ENCODE measurements at places on chromosomes 11 and 22.

GRCh38 chr11:119409731-119410130 is 13.2 kb downstream of the THY1 start:
- DNase-seq = no peak

DNA sequence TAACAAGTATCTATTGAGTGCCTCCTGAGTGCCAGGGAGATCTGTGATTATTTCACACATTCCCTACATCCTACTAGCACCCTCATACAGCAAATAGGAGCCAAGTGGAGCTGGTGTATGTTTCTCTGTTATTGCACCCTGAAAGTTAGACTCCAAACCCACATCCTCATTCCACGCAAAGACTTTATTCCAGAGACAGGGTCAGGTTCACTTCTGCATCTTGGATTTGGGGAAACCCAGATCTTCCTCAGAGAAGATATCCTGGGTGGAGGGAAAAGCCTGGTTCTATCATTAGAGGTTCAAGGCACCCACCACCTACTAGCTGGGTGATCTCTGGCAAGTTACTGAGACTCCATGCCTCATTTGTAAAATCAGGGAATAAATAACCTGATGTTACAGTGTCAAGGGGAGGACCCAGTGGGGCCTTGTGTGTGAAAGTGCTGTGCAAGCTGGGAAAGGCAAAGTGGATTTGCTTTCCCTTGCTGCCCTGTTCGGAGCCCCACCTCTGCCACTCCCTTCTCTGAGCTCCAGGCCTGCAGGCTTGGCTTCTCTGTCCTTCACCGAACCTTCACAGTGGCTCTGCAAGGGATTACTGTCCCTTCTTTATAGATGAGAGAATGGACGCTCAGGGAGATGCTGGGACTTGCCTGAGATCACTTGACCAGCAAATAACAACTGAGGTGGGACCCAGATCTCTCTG is 991 bp upstream of the SLCO2B1 start:
- DNase-seq = no peak

GRCh38 chr11:72606748-72607468 is 67.3 kb downstream of the PDE2A start:
- DNase-seq = no peak

DNA sequence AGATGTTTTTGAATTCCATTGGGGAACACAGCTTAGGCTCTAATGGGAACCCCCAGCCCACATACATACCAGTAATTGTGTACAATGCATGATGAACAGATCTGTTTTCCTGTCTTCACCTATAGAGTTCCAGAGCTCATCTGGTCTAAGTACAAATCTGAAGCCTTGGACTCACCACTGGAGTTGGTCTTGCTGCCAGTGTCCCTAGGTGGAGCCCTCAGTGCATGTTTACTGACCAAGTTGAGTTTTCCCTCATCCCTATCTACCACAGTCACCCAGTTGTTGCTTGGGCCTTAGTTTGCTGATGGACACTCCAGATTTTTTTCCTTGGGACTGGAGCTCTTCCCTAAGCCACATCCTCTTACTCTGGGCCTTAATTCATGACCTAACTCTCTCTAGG is 159.2 kb upstream of the DDI1 start:
- DNase-seq = no peak

GRCh38 chr22:48705917-48706605 is 1121.6 kb downstream of the BRD1 start:
- DNase-seq = no peak

GRCh38 chr11:126832387-126832786 is 168.2 kb downstream of the KIRREL3 start:
- no peak for DNase-seq
